ENCODE measurements at places on chromosomes 7 and 10.
A peak's percentile ranks its signal among the peaks of the same experiment; 100 is the strongest.

GRCh38 chr10:8312781-8313180, 258.3 kb downstream of the GATA3 start:
- no peak for DNase-seq

- no peak for DNase-seq
Observed at GRCh38 chr10:87546210-87546609, 41.5 kb downstream of the MINPP1 start.

GRCh38 chr7:575425-576366, 56.0 kb upstream of the PDGFA start:
- no peak for DNase-seq

DNA sequence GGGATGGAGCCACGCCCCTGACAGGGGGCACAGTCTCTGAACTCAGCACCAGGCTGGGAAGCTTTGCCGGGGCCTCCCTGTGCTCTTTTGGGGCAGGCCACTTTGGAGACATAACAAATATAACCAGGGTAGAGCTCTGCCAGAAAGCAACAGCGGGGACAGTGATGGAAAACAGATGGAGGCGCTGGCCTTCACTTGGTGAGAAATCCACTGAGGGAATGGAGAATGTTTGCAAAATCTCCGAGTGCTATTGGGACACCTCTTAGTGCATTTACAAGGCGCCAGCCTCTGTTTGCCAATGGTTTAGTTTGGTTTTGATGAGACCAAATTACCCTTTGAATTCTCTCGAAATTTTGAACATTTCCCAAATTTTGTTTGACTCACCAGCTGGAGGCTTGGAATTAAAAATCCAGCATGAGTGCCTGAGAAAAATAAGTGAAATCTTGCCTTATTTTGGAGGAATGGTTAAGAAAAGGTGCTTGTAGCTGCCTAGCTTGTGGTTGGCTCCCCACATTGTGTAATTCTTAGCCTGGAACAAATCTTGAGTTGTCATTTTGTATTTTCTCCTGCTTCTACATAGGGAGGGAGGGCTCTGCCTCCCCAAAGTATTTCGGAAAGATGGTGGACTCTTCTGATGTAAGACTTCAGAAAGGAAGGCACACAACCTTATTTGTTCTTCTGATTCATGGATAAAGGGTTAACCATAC, 980.5 kb downstream of the LRMDA start:
- DNase-seq, result no peak

- no peak for DNase-seq
Observed at GRCh38 chr10:91589015-91589657, 43.7 kb downstream of the PPP1R3C start.

GRCh38 chr10:3963191-3963673, 178.2 kb upstream of the KLF6 start:
- peak; percentile 56 for DNase-seq

- no peak for DNase-seq
Observed at GRCh38 chr10:93815304-93816096, 57.8 kb downstream of the LGI1 start.

DNA sequence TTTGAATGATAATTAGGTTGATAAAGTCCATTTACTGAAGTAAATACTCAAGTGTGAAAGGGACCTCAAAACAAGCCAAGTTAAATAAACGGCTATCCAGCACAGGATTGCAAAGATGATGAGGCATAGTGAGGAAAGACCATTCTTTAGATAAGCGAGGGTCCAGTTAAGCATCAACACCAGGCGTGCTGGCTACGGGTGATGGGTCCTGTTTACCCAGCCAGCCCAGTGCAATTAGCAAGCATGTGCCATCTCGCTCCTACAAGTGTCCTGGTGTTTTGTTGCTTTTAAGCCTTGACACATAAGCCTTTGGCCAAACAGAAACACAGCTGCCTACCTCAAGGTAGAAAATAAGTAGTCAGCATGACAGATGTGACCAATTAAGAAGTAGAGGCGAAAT, 7.1 kb downstream of the NEBL start:
- DNase-seq, result no peak

GRCh38 chr7:83153419-83153818, 9.3 kb downstream of the PCLO start:
- DNase-seq, result no peak

DNA sequence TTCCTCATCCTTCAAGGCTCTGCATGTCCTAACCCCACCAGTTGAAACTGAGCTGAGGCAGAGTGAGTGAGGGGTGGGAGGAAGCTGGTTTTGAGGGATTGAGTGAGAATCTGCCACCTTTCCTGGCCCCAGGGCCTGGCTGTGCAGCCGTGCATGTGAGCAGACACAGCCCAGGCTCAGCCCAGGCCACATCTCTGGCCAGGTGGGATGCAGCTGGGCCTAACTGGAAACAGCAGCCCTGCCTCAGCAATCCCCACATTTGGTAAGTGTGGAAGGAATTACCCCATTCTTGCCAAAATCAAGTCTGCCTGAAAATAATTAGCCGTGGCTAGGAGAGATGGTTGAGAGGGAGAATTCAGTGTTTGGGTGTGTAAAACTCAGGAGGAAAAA, 116.6 kb downstream of the NEURL1 start:
- no peak for DNase-seq

DNA sequence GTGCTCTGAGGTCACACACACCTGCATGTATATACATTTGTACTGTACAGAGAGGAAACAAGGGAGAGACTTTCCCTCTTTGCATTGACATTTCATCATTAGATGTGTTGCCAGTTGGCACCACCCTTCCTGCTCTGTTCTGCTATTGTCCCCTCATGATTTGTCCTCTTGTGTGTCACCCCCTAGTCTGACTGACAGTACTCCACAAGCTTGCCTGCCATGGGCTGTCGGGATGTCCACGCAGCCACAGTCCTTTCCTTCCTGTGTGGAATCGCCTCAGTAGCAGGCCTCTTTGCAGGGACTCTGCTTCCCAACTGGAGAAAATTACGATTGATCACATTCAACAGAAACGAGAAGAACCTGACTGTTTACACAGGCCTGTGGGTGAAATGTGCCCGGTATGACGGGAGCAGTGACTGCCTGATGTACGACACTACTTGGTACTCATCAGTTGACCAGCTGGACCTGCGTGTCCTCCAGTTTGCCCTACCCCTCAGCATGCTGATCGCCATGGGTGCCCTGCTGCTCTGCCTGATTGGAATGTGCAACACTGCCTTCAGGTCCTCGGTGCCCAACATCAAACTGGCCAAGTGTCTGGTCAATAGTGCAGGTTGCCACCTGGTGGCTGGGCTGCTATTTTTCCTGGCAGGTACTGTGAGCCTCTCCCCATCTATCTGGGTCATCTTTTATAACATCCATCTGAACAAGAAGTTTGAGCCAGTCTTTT, 9.4 kb downstream of the CLDN12 start:
- DNase-seq, result peak; percentile 33

GRCh38 chr7:55365205-55365674, at the start of gene LANCL2:
LANCL2 (plus strand) TSS chr7:55365337; CDS start chr7:55366026, 689 bp downstream.
- peak; percentile 19 for DNase-seq

DNA sequence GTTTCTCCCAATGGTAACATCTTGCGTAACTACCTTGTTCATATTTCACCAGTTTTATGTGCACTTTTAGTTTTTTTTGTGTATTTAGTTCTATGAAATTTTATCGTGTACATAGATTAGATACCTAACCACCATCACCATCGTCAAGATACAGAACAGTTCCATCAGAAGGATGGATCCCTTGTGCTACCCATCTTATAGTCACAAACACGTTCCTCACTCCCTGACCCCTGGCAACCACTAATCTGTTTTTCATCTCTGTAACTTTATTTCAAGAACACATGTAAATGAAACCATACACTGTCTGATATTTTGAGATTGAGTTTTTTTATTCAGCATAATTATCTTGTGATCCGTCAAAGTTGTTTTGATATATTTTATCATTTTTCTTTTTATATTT, 29.9 kb downstream of the FANK1 start:
- DNase-seq, result no peak

DNA sequence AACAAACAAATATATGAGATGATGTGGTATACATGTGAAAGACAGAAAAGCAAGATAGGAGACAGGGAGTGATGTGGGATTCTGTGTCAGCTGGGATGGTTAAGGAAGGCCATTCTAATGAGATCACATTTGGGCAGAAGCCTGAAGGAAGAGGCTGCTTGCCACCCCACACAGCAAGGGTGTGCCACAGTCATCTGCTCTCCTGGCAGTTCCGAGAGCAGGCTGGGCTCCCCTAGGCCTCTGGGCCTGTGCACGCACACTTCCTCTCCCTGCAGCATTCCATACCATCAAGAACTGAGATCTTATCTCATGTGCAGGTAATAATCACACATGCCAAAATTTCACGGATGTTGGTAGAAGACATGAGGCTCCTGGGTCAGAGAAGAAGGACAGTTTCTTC, 43.1 kb downstream of the SYPL1 start:
- DNase-seq, result no peak

Measured in NCI-H2029 treated with DMSO at 0.1 percent for 48 hours (cell line).